Sigmoid colon (tissue), 7 donors: ENCODE measurements at places on chromosomes 5 and 9.

- DNase-seq = no peak
Observed at GRCh38 chr5:158198636-158199035, 339.7 kb upstream of the CLINT1 start.

- no peak for DNase-seq
Observed at GRCh38 chr9:76534026-76534425, 75.0 kb downstream of the GCNT1 start.

DNA sequence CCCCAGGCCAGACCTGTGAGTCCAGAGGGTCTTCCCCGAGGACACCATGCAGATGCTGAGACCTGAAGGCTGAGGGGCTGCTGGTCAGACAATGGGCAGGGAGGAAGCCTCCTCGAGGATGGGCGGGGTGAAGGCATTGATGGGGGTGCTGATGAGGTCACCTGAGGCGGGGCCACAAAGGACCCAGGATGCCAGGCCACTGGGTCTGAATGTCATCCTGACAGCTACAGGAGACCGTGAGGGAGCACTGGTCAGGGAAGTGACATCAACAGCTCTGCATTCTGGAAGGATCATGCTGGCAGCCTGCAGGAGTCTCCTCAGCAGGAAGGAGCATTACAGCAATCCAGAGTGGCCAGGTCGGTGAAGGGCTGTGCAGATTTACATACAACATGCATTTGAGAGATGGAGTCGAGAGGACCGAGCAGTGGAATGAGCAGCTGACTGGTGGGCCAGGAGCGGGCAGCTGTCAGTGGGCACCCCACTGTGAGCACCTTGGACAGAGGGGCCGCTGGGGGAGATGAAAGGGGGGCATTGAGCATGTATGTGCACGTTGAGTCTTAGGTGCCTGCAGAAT lies 77.7 kb upstream of the ADAMTS2 start:
- peak; percentile 60 for DNase-seq

DNA sequence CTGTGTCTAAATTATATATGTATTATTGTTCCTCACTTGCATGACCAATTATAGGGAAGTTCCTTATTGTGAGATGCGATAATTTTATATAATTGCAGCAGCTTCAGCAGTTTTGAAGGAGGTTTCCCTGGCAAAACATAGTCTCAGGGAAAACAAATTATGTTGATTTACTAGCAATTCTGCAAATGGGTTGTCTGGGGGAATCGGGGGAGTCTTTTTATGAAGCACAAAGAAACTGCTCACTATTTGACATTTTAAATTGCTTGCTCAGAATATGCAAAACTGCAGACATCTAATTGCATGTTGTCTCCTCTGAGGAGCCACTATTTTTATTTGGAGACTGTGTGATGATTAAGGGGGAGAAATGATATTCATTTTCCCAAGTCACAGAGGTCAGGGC lies 361.6 kb downstream of the YTHDC2 start:
- DNase-seq = no peak

DNA sequence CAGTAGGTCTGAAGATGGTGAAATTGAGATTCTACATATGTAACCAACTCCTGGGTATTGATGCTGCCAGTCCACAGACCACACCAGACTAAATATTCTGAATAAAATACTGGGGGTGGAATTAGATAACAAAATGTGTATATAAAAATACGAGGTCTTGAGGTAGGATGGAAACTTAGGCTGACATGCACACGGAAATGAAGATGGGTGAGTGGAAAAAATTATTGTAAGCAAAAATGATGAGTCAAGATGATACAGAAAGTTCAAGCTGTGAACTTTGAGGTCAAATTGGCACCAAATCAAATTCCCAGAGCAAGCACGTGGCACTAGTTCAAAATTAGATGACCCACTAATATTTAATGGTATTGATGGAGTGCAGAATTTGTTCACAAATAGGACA lies 713.4 kb upstream of the ACO1 start:
- no peak for DNase-seq

DNA sequence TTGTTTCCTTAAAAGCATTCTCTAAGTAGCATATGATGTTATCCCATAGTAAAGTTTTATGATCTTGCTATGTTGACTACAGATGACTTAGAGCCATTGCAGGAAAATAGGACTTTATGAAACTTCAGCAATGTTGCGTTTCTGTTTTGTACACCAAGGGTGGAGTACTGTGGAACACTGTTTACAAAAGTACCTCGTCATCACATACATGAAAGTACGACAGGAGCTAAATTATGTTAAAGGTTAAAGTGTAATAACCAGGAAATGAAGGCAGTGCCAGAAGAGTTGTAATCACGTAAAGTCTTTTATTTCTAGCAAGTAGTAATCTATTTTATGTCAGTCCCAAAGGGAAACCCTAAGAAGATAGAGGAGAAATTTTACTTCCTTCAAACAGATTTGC lies 50.9 kb downstream of the C9orf85 start:
- DNase-seq = no peak

DNA sequence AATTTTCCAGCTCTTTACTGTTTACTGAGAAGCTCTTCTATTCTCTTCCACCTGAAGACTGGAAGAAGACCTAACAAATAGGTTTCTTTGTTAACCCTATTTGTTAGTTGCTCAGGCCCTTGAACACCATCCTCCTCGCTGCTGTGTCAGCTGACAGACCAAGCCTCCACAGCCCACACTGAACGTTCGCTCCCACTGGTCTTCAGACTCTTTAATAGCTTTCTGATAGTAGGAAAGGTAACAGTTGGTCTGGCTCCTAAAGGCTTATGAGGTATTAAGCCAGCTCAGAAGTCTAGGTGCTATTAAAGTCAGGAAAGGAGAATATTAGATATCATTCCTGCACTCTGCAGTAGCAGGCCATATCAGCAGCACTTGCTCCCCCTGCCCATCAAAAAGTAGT lies 23.3 kb upstream of the F2R start:
- DNase-seq = no peak

DNA sequence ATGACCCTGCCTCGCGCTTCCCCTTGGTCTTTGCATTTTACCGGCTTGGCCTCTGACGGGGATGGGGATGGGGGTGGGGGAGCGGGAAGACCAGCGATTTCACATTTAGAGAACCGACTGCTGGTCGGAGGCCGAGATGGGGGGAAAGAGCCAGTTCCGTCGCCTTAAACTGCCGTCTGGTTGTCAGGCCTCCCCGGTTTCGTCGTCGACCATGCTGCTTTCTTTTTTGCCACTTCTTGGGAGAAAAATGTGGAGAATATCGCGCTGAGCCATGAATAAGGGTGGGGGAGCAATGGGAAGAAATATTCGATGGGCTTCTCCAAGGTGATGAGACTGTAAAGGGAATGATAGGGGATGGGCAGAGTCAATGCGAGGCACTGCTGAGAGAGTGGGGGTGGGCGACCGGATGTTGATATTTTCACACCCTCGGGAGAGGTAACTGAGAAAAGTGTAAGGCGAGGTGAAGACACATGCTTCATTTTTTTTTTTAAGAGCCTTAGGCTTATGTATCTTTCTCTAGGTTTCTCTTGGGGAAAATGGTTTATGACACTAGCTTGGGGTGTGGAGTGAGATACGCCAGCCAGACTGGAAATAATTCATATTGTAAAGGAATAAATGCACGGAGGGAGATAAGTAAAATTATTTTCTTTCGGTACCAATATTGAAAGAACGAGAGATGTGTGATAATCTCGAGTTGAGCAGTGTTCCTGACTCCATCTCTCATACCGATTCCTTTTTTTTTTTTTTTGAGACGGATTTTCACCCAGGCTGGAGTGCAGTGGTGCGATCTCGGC lies 1.1 kb downstream of the KIF2A start:
- no peak for DNase-seq
